ENCODE measurements at places on chromosomes 12 and 14. TPM values are rescaled to one million over a fixed set of nuclear protein-coding genes. Genes with fewer than 3 reads are reported as not detected.

GRCh38 chr12:54572881-54573280, 15.6 kb downstream of the PPP1R1A start:
- H3K4me3 ChIP-seq = no peak overlapping the region
- no peak overlapping the region for H3K27ac ChIP-seq
- DNase-seq = no peak
- H3K27me3 ChIP-seq = no peaks in the 10 kb centered on the region
- no peaks in the 10 kb centered on the region for H3K4me1 ChIP-seq
- H3K36me3 ChIP-seq = no peaks in the 10 kb centered on the region

DNA sequence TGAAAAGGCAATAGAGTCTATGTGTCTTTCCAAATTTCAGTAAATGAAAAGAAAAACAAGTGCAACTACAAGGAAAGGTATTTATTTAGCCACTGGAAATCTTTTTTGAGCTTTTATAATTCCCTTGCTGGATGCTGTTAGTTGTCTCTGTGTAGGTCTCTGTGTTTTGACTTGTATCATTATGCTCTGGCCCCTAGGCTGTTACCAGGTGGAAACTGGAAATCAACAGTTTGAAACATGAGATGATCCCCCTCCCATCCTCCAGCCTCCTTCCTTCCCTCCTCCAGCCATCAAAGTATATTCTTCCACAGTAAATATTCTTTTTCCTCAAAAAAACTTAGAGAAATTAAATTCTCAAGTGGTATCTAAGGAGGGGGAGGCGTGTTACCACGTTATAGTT, 934 bp upstream of the DCN start:
- H3K36me3 ChIP-seq = no peaks in the 10 kb centered on the region
- peak overlapping the region; percentile 53 for H3K27ac ChIP-seq
- no peaks in the 10 kb centered on the region for H3K27me3 ChIP-seq
- H3K4me3 ChIP-seq = no peak overlapping the region

- H3K4me3 ChIP-seq = no peak overlapping the region
- no peaks in the 10 kb centered on the region for H3K36me3 ChIP-seq
- H3K4me1 ChIP-seq = no peaks in the 10 kb centered on the region
- no peak overlapping the region for H3K27ac ChIP-seq
- no peak for DNase-seq
- peaks cover 34% of the 10 kb centered on the region for H3K27me3 ChIP-seq
Observed at GRCh38 chr14:69547701-69548348, 26.8 kb downstream of the CCDC177 start.

DNA sequence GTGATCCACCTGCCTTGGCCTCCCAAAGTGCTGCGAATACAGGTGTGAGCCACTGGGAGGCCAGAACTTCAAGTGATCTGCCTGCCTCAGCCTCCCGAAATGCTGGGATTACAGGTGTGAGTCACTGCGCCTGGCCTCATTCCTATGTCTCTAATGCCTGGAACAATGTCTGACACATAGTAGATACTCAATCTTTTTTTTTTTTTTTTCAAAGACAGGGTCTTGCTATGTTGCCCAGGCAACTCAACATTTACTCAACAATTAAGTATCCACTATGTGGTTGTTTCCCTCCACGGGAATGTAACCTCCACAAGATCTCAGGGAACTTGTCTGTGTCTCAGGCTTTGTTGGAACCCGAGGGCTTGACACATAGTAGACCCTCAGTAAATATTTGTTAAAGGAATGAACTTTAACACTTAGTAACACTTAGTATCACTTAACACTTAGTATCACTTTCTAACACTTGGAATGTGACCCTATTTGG, 3.0 kb upstream of the TMEM120B start:
- no peaks in the 10 kb centered on the region for H3K27me3 ChIP-seq
- H3K27ac ChIP-seq = no peak overlapping the region
- H3K36me3 ChIP-seq = no peaks in the 10 kb centered on the region
- peaks cover 20% of the 10 kb centered on the region for H3K4me1 ChIP-seq

DNA sequence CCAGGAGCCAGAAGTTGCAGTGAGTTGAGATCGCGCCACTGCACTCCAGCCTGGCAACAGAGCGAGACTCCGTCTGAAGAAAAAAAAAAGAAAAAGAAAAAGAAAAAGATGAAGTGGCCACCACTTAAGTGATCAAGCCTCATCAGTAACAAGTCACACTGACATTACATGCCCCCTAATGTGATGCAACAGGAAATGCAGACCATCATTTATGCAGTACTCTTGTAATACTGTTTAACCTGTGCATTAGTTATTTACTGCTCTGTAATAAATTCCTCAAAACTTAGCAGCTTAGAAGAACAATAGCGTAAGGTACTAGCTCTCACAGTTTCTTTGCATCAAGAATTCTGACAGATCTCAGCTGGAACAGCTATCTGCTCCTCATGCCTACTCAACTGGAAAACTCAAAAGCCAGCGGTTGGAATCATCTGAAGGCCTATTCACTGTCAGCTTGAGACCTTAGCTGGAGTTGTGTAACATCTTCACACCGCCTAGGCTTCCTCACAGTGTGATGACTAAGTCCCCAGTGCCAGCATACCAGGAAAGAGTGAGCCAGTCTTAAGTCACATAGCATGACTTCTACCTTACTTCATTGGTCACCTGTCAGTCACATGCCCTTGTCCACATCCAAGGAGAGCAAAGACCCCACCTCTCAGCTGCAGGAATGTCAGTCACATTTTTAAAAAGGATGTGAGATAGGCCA, 31.5 kb downstream of the EPS8 start:
- H3K36me3 ChIP-seq = no peaks in the 10 kb centered on the region
- no peaks in the 10 kb centered on the region for H3K27me3 ChIP-seq
- no peak for DNase-seq
- no peak overlapping the region for H3K27ac ChIP-seq

- peaks cover 16% of the 10 kb centered on the region for H3K36me3 ChIP-seq
- H3K4me3 ChIP-seq = no peak overlapping the region
Observed at GRCh38 chr14:90883197-90883596, 67.0 kb upstream of the TTC7B start.

DNA sequence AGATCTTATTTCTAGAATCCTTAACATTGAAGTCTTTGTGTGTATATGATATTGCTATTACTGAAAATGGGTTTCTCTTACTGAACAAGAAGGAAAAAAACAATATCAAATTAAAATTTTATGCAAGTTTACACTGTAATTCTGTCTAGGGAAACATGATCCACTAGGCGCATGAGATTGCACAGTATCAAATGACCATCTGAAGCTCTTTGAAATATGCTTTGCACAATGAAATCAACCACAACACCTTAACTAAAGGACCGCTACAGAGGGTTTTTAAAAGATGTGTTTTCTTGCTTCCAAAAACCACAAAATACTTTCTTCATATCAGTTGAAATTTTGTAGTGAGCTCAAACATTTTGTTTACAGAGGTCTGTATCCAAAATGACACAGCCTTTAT, 15.1 kb upstream of the KERA start:
- DNase-seq = no peak
- no peaks in the 10 kb centered on the region for H3K36me3 ChIP-seq
- no peak overlapping the region for H3K4me3 ChIP-seq

- no peak overlapping the region for H3K27ac ChIP-seq
- no peaks in the 10 kb centered on the region for H3K27me3 ChIP-seq
- H3K4me3 ChIP-seq = no peak overlapping the region
Observed at GRCh38 chr12:49806321-49806813, 21.8 kb downstream of the NCKAP5L start.

DNA sequence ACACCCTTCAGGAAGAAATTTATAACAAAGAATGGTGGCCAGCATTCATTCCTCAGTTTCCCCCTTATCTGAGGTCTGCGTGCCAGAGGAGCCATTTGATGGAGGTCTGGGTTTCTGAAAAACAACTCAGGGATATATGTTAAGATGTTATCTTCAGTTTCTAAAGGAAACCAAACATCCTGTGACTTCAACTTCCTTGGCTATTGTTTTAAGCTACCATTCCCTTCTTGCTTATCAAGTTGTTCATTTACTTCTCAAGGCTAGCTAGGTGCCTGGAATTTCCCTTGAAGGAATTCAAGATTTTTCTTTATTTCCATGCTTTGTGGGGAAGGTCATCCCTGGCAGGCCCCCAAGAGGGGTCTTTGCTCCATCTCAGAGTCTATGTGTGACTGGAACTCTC, 27.1 kb upstream of the OXA1L start:
- H3K4me3 ChIP-seq = no peak overlapping the region
- H3K36me3 ChIP-seq = no peaks in the 10 kb centered on the region
- no peaks in the 10 kb centered on the region for H3K27me3 ChIP-seq
- H3K27ac ChIP-seq = no peak overlapping the region
- DNase-seq = no peak

- no peaks in the 10 kb centered on the region for H3K4me1 ChIP-seq
- no peak for DNase-seq
- no peaks in the 10 kb centered on the region for H3K27me3 ChIP-seq
- no peak overlapping the region for H3K4me3 ChIP-seq
- no peaks in the 10 kb centered on the region for H3K36me3 ChIP-seq
Observed at GRCh38 chr12:99131751-99132199, 486.7 kb downstream of the APAF1 start.

GRCh38 chr14:31930493-31931240, 146.4 kb upstream of the ARHGAP5 start:
- H3K4me3 ChIP-seq = no peak overlapping the region
- no peak for DNase-seq
- H3K4me1 ChIP-seq = peaks cover 6% of the 10 kb centered on the region
- H3K27ac ChIP-seq = no peak overlapping the region
- H3K36me3 ChIP-seq = no peaks in the 10 kb centered on the region

DNA sequence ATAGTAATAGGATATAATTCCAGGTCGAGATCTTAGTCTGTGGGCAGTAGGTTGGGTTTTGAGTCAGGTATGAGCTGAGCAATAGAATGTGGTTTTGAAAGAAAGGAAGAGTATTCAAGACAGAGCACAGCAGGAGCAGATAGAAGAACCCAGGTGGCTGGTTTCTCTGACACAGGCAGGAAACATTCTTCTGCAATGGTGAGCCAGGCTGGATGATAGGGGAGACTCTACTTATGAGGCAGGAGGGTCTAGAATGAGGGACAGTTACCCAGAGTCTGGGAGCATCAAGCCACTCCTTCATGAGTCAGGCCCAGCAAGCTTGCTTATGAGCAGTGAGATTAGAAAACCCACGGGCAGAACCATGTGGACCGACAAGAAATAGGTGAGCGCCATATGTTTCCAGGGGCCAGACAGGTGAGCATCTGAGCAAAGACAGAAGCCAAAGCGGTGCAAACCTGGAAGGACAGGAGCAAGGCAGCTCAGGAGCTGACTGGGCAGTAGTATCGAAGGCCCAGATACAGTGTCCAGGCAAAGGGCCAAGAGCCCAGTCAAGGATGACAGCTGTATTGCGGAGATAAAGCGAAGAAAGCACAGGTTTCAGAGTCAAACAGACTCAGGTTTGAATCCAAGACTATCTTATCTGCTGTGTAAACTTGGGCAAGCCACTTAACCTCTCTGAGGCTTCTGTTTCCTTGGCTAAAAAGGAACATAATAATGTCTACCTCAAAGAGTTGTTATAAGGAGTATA, 22.5 kb upstream of the PCNX1 start:
- H3K36me3 ChIP-seq = no peaks in the 10 kb centered on the region
- DNase-seq = no peak
- no peak overlapping the region for H3K4me3 ChIP-seq
- no peak overlapping the region for H3K27ac ChIP-seq
- H3K27me3 ChIP-seq = no peaks in the 10 kb centered on the region
- H3K4me1 ChIP-seq = peaks cover 12% of the 10 kb centered on the region

- H3K27me3 ChIP-seq = peaks cover 3% of the 10 kb centered on the region
- DNase-seq = no peak
- H3K36me3 ChIP-seq = no peaks in the 10 kb centered on the region
Observed at GRCh38 chr14:104504172-104504735, 75.3 kb upstream of the C14orf180 start.

DNA sequence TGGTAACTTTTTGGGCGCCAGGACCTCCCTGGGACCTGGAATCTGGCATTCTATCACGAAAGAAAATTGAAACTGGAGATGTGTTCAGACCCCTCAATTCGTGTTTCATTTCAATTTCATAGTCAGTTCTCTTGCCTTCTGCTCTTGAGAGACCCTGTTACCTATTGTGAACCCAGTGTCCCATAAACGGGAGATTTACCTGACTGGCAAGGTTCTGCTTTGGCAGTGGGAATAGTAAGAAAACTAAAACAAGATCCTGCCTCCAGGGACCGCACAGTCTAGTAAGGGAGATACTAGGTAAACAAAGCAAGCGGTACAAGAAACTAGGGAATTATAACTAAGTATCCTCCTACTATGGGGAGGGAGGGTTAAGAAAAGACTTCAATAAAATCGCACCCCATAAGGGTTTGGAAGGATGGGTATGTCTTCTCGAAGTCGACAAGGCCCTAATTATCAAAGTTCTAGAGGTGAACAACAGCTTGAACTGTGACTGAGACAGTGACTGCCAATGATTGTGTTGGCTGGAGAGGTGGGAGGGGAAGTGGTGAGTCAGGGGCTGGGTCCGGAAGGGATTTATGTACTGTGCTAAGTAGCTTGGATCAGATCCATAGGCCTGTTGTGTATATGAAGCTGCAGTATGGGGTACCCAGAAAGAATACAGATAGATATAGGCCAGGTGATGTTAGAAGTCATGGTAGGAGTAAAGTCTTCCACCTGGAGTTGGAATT, 754 bp downstream of the ACSS3 start:
- peaks cover 24% of the 10 kb centered on the region for H3K27me3 ChIP-seq
- H3K4me1 ChIP-seq = peaks cover 8% of the 10 kb centered on the region
- no peak for DNase-seq
- H3K36me3 ChIP-seq = no peaks in the 10 kb centered on the region

DNA sequence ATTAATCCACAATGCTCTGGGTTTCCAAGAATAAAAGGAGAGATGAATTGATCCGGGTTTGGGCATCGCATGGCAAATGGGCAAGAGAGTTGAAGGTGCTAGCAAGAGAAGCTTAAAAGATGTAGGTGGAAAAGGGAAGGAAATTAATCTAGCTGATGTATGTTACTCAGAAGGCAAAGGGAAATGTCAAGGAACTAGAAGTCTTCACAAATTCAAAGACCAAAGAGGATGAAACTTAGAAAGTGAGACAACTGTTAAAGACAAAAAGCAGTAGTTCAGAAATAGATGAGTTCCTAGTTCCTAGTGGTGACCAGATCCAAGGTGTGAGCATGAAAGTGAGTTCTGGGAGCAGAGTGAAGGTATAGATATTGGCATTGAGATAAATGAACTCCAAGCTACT, 228.3 kb downstream of the SEC23A start:
- no peak overlapping the region for H3K4me3 ChIP-seq
- no peak overlapping the region for H3K27ac ChIP-seq
- DNase-seq = no peak
- H3K27me3 ChIP-seq = no peaks in the 10 kb centered on the region

- H3K4me3 ChIP-seq = no peak overlapping the region
- peak overlapping the region; percentile 77 for H3K27ac ChIP-seq
- peaks cover 86% of the 10 kb centered on the region for H3K4me1 ChIP-seq
- H3K36me3 ChIP-seq = no peaks in the 10 kb centered on the region
Observed at GRCh38 chr14:99572173-99572999, 31.6 kb downstream of the CCDC85C start.

- no peaks in the 10 kb centered on the region for H3K4me1 ChIP-seq
- no peak for DNase-seq
- no peaks in the 10 kb centered on the region for H3K27me3 ChIP-seq
Observed at GRCh38 chr12:17079251-17079909, 473.4 kb upstream of the LMO3 start.

The POP5 gene
- total RNA-seq = not detected

The MYH6 gene
- total RNA-seq = not detected

The PTMS gene
- 64.0 TPM for total RNA-seq

The USP5 gene
- total RNA-seq = 30.5 TPM

The HOMEZ gene
- total RNA-seq = 4.6 TPM

The TMTC2 gene
- 11.3 TPM for total RNA-seq

The ATF7IP gene
- 32.2 TPM for total RNA-seq

The SCNN1A gene
- total RNA-seq = 151 TPM
